ENCODE measurements at places on chromosomes 4 and X.

GRCh38 chr4:144410230-144410783, 235.6 kb upstream of the HHIP start:
- no peak for DNase-seq

GRCh38 chr4:94412658-94413038, 39.1 kb upstream of the PDLIM5 start:
- no peak for DNase-seq

DNA sequence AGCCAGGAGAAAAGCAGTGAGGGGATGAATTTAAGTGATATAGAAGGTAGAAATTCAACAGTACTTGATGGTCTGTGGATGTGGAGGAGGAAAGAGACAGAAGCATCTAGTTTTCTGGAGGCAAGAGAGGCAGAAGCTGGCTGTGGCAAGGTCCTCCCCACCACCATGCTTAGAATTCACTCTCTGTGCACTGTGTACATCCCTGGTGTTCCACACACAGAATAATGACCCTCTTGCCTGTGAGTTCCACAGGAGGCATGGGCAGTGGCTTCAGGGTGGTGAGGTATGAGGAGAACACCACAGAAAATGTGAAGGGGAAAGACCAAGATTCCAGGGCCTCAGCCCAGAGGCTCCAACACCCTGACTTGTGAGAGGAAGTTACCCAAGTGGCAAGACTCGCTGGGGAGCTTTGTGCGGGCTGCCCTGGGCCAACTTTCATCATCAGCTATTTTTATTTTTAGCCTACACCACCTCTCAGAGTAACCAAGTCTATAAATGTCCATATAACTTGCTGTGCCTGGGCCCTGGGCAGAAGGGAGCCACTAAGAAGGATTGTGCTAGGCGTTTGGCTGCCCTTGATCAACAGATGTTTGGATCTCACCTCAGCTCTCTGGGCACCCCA, 7.8 kb upstream of the INTS6L start:
- no peak for DNase-seq

GRCh38 chrX:13432414-13433297, 112.8 kb upstream of the ATXN3L start:
- no peak for DNase-seq
